ENCODE measurements at places on chromosomes 1 and 21.

- no peak for DNase-seq
Measured at GRCh38 chr1:75861831-75862230, 65.1 kb downstream of the MSH4 start.

- DNase-seq = no peak
Measured at GRCh38 chr1:111565079-111565478, 54.5 kb upstream of the RAP1A start.

DNA sequence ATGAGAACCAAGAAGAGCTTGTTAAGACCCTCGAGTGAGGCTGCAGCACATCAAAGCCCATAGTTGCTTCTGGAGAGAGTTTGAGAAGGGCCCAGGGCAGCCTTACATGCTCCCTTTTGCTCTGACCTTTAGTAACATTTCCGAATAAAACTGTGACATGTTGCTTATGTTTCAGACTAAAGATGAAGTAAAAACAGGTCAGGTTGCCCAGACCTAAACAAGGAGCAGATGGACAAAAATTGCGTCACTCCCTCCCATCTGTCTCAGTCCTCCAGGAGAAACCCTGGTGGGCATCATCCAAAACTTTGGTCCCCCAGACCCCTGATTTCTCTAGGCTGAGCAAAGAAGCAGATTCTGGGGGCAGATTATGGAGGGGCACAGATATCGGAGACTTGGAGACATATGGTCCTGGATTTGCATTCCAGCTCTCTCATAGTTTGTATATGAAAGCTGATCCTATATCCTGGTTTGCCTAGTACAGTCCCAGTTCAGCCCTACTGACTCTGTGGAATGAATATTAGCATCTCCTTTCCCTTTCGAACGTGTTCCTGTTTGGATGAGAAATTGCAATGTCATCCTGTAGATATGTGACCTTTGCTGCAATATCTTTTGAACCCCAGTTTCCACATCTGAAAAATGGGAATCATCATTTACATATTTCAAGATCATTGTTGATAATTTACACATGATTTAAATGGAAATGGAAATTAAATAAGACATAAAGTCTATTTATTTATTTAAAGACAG, 304.9 kb upstream of the USP24 start:
- no peak for DNase-seq

DNA sequence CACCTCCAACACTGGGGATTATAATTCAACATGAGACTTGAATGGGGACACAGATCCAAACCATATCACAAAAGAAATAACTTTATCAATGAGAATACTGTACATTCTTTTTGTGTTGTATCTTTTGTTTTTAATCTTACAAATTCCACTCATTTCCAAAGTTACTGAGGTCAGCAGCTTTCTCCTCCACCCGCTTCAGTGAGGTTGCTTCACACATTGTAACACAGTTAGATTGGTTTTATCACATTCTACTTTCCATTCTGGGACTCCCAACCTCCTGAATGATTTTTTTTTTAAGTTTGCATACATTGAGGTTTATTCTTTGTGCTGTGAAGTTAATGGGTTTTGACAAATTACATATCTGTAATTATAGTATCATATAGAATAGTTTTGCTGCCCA, 43.8 kb downstream of the DDAH1 start:
- no peak for DNase-seq

DNA sequence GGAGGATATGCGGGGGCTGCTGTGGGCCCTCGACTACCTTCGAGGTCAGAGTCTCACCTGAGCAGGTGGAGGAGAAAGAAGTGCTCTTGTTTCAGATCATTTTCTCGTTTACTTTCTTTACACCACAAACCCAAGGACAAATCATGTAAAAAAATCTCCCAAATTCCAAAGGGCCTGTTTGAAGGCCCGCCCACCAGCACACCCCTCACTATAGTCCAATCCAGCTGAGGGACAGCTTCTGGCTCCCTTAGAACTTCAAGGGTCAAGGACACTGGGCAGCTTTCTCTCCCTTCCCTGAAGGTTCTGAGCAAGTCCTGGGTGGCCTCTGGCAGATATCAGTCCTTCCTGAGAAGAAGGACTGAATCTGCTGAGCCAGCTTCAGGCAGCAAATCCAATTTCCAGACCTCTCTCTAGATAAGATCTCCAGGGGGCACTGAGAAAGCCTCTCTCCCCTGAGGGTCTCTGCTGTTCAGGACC, 5.5 kb downstream of the STK40 start:
- no peak for DNase-seq

Measured in CD4-positive, alpha-beta T cell treated with Interleukin-21 for 1 hour (primary cell).